NCI-H2081 treated with DMSO at 0.1 percent for 48 hours (cell line): ENCODE measurements at places on chromosomes 2 and 18.

- no peak for DNase-seq
Observed at GRCh38 chr2:833180-833579, 117.5 kb upstream of the SNTG2 start.

DNA sequence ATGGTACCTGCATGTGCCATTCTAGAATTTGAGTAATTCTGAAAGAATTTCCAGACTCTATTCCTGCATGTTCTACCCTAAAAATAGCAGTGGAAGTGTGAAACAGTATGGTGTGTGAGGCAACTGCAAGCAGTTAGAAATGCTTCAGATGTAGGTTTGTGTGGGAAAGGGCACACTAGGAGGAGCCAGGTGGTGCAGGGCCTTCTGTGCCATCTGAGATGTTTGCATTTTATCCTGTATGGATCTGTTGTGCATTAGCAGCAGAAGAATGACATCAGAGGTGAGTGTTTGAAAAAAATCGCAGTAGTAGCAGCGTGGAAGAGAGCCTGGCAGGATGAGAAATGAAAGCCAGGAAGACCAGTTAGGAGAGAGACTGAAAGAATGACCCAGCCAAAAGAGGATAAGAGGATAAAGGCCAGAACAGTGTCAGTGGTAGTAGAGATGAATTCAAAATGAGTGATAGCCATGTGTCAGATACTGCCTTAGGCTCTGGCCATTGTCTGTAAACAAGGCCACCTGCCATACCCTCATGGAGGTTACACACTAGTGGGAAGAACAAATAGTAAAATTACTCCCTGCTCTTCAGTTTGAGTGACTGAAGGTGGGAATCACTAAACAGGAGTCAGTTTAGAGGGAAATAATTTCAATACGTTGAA, 142.2 kb downstream of the PKP4 start:
- no peak for DNase-seq

DNA sequence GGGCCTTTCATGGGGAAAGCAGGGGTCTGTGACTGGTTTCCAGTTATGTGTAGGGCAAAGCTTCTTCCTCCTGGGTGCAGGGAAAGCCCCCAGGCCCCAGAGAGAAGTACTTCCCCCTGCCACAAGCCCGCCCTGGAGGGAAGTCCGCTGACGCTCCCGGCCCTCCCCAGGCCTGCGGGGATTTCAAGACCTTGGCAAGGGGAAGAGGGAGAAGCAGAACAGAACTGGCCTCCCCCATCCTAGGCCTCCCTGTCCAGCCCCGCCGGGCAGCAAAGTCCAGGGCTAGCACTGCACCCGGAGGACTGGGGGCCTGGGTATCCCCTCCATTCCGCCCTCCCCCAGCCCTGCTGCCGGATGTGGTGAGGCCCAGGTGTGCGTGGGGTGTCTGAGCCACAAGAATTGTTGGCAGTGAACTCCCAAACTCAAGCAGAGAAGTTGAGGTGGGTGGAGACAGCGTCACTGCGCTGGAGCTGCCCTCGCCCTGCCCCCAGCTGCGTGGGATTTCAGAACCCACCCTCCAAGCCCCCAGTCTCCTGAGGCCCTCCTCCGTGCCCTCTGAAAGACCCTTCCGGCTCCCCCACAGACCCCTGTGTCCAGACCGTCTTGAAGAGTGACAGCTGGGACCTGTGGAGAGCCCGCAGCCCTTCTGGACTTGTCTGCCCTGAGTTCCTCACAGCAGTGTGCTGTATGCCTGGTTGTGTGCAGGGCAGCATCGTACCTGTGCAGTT, 1.1 kb upstream of the DUSP2 start:
- DNase-seq: no peak

- no peak for DNase-seq
Observed at GRCh38 chr18:22826726-22827125, 106.4 kb upstream of the RBBP8 start.

GRCh38 chr2:24919037-24919505, 966 bp downstream of the ADCY3 start:
- DNase-seq: no peak

DNA sequence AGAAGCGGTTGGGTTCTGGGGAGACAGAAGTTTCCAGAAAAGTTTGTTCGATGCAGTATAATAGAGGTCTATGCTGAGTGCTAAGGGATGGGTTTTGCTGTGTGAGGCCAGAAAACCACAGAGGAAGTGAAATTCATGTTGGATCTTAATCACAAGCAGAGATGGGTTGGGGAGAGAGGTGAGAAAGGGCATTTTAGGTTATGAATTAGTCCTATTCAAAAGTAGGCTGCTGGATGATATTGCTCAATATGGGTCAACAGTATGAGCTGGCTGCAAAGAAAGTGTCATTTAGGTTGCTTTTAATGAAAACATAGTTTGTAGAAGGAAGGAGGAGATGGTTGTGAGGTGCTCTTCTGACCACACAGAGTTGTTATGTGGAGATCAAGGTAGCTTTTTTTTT, 118.8 kb upstream of the LHCGR start:
- DNase-seq: no peak

DNA sequence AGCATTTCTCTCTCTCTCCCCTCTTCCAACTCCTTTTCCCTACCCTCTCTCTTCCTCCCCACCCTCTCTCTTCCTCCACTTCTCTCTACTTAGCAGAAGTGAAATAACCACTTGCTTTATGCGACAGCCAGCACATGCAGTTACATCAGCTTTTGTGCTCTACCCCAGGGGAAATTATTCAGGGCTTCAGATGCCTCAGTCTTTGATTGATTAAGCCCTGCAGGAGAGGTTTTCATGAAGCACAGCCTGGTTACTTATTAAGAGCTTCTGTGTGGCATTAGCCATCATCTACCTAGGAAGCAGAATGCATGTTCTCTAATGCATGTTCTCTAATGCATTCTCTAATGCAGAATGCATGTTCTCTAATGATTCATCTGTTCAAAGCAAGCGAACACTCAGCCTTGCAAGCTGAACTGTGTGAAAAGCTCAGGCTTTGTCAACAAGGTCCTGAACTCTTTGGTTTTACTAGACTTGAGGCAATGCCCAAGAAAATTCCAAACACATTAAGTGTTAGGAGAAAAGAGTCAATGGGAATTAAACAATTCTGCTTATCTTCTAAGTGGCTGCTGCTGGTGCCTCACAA, 56.1 kb downstream of the LHCGR start:
- DNase-seq: no peak

- no peak for DNase-seq
Observed at GRCh38 chr2:56741601-56742102, 557.9 kb downstream of the CCDC85A start.

- no peak for DNase-seq
Observed at GRCh38 chr2:39724828-39725144, 54.3 kb downstream of the THUMPD2 start.

GRCh38 chr18:25097569-25098056, 254.4 kb downstream of the ZNF521 start:
- no peak for DNase-seq

- DNase-seq: no peak
Observed at GRCh38 chr2:230907361-230908091, 17.5 kb downstream of the GPR55 start.

DNA sequence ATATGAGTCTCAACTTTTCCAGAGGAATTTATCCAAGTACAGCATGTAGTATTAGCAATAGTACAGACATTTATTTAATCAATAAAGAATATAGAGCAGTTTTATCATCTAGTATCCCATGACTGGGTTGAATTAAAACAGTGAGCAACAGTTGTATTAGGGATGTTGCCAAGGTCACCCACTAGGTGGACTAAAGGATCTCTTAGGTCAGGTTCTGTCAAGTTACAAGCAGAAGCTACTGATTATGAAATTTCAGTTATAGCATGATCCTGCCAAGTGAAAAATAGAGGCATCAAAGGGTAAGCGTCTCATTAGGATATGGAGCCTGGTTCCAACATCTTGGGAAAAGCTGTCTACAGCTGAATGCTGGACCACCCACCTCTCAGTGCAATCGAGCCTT, 52.1 kb upstream of the LAPTM4A start:
- no peak for DNase-seq

DNA sequence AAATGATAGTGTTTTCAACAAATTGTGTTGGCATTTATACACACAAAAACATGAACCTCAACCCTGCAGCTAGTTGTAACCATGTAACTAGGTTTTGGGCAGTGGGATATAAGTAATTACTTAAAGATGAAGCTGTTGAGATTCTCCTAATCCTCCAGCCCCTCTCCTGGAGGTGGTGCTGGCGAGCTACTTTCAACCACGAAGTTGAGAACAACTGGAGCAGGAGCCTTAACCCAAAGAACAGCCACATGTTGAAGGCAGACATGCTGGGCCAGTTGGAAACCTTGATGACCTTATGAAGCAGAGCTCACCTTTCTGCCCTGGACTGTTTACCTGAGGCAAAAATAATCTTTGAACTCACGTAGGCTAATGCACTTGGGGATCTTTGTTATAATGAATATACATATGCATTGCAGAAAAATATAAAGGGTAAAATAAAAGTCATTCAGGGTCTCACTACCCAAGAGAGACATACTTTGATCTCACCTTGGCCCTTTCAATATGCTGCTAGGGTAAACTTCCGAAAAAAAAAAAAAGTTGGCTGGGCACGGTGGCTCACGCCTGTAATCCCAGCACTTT, 89.6 kb upstream of the NPAS2 start:
- no peak for DNase-seq

DNA sequence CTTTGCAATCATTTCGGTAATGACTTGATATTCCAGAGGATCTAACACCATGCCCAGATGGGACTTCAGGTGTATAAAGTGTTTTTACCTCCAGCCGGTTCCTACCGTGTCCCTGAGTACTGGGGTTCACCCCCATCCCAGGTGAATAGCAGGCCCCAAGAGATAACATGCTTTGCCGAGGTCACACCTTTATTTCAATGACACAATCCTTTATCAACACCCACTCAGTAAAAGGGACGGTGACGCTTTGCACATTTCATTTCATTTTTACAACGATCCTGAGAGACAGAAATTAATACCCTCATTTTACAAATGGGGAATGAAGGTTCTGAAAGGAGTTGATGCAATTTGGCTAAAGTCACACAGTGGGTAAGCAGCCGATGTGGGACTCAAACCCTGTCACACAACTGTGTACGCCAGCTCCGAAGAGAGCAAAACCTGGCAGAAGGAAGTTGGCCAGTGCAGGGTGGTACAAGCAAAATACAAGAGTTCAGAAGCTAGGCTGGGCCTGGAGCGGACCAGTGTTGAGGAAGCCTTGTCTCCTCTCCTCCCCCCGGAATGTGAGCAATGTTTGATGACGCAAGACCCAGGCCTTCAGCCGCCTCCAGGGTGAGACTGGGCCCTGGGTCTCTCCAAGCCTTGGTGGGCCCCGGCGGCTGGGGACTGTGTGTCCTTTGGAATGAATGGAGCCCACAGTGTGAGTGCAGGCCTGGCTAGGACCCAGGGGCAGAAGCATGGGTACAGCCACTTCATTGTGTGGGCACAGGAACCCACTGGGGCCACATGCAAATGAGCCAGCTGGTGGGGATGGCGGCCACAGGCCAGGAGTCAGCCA, 139.6 kb upstream of the MYCN start:
- DNase-seq: no peak

DNA sequence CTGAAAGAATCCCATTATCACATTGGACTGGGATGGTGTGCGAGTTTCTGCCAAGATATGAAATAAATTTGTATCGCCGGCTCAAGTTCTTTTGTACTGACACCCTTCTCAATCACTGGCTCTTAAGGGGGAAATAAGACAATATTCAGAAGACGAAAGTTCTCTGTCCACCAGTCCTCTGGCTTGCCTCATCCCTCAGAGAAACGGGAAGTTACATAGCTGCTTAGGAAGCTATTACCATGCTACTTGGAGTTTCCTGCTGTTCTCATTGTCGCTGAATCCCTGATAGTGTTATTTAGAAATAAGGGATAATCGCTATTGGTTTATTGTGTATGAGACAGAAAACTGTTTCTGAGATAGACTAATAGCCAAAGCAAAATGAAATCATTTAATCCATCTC, 205.0 kb upstream of the ZNF521 start:
- DNase-seq: no peak

GRCh38 chr2:8049176-8049575, 632.7 kb upstream of the ID2 start:
- DNase-seq: no peak

DNA sequence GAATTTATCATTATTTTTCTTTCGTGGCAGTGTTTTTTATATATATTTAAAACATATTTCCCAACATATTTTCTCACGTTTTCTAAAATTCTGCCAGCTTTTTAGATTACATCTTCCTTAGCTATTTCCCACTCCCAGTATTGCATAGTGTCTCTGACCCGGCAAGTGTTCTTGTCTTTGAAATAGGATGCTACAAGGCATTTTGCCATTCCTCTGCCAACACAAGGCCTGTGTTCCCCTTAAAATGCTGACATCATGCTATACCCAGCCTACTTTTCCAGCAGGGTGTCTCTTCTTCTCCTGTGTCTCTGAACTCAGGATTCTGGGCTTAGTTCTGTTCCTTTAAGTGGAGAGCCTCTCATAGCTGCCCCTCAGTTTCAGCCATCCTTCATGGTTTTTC, 115.2 kb downstream of the DIS3L2 start:
- no peak for DNase-seq

DNA sequence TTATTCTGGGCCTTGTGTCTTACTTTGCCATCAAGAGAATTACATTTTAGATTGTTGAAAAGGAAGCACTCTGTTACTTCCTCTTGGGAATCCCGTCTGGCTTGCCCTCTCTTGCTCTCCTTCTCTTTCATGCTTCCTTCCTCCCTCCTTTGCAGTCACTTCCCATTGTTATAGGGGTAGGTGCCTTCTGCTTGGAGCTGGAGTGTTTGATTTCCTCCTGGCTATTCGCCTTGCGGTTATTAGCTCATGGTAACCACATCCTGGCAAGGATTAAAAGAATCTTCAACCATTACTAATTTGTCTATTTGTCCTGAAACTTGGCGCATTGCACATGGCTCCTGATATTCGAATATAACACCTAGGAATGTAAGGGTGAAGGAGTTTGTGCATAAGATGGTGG, 115.0 kb downstream of the CERS6 start:
- no peak for DNase-seq

GRCh38 chr18:28175930-28176697, 816 bp downstream of the CDH2 start:
- no peak for DNase-seq

- no peak for DNase-seq
Observed at GRCh38 chr2:193751299-193751698, 1556.6 kb upstream of the TMEFF2 start.

- DNase-seq: no peak
Observed at GRCh38 chr2:172556284-172557033, 569 bp downstream of the PDK1 start.

GRCh38 chr2:28653892-28654662, 97.6 kb upstream of the PPP1CB start:
- no peak for DNase-seq

GRCh38 chr18:77123320-77124231, 9.0 kb downstream of the MBP start:
- DNase-seq: no peak

DNA sequence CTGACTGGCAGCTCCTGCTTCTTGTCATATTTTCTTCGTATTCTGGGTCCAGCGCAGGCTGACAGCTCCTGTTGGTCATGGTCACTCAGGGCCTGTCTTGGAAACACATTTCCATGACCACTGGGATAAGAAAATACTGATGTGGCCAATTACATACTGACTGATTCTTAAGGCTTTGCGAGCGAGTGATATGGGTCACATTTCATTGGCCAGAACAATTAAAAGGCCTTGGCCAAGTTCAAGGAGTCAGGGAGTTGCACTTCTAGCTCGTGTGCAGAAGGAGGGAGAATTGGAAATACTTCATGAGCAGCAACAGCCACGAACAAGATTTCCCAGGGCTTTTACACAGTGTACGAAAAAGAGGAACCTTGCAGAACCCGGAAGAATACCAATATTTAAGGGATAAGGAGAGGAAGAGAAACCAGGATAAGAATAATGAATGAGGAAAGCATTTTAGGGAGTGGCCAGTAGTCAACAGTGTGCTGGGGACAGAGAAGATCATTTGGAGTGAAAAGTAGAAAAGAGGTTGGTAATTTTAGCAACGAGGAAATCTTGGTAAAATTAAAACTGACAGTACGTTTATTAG, 149.5 kb downstream of the ATP9B start:
- no peak for DNase-seq
